HCEC 1CT (cell line): ENCODE measurements at places on chromosomes 7 and 10.

DNA sequence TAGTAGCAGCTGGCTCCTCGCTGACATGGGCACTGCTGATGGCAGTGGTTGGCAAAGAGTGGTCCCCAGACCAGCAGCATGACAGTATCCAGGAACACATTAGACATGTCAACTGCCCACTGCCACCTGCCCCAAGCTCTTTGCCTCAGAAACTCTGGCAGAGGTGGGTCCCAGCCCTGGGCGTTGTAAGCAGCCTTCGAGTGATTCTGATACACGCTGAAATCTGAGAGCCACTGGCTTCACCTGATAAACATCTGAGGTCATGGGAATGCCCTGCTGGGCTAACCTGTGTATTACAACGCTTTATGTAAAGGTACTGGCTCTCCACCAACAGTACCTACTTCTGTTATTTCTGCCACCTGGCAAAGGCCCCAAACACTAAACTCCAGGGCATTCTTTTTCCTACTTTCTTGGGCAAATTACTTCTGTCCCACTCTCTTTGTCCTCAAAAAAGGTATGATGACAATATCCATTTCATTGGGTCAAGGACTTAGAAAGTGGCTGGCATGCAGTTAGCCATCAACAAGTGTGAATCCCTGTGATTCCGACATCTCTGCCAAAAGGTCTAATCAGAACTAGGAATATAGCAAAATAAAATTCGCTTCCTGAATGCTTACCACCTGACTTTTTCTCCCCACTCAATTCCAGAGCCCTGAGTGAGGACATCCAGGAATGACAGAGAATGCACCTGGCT, 9.2 kb downstream of the SGMS1 start:
- no peak for DNase-seq

DNA sequence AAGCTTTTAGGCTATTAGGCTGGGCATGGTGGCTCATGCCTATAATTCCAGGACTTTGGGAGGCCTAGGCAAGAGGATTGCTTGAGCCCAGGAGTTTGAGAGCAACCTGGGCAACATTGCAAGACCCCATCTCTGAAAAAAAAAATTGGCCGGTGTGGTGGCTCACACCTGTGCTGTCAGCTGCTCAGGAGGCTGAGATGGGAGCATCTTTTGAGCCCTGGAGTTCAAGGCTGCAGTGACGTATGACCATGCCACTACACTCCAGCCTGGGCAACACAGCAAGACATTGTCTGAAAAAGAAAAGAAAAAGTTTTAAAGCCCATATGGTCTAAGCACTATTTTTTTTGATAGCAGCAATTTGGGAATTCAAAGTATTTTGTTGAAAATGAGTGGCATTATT, 15.8 kb upstream of the SEC61A2 start:
- DNase-seq, result no peak

DNA sequence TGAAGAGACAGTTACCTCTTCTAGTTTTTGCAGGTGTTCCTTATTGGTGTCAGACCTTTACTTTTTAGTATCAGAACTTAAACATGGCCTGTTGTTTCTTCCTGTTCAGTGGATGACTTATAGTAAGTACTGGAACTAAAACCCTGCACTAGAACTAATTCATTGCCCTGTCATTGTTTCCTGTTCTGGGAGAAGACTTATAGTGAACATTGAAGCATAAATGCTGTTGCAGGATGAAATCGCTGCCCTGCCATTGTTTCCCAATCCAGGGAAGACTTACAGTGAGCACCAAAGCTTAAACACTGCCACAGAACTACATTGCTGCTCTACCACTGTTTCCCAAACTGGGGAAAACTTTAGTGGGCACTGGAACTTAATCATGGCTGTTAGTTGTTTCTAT, 13.1 kb downstream of the IPMK start:
- no peak for DNase-seq

- peak; percentile 75 for DNase-seq
Measured at GRCh38 chr7:115662120-115662519, 368.4 kb downstream of the TFEC start.

DNA sequence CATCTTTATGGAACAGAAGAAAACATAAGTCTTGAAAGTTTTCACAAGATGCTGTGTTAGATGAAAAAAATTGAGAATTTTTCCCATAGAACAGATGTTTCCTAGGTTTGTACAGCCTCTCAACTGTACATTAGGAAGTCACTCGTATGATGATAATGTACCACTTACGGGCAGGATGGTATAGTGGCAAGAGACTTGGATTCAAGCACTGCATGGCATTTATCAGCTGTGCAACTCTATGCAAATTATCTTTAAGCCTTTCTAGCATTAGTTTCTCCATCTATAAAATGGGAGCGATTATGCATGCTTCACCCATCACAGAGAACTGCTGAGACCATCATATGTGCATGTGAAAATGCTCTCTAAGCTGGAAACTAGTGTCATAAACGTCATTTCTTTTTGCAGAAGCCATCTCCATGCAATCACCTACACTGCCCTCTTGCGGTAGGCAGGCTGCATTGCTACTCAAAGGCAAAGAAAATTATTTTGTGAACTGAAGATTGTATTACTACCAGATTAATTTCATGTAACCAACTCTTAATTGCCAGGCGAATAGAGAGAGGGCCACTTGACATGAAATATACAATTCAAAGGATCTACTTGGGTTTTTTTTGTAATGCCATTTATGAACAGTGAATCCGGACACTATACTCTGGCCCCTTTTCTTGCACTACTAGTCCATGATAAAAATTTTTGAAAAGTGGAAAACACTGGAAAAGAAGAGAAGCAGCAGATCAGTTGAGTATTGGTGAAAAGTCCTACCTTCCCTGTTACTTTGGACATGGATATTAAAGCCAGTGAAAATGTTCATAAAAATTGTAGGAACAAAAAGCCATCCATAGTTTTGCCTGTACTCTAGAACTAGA, 102.3 kb downstream of the JAZF1 start:
- peak; percentile 48 for DNase-seq
